Activated T-helper 2 cell treated with anti-CD3 and anti-CD28 coated beads, Interferon-gamma antibody, Interleukin-2, Interleukin-4, amounts not matched to agents 10 μg/mL and 5 μg/mL and 100 μg/mL, durations not matched to agents 14 hours and 24 hours and 36 hours (primary cell): ENCODE measurements at places on chromosomes 13 and 19. TPM values are rescaled to one million over a fixed set of nuclear protein-coding genes. Genes with fewer than 3 reads are reported as not detected.

The DPRX gene
- not detected in 2 replicates for total RNA-seq

The CASP14 gene
- total RNA-seq = not detected in 2 replicates

The SHISA7 gene
- total RNA-seq = not detected in 2 replicates

The LGALS14 gene
- not detected in 2 replicates for total RNA-seq

The VSTM2B gene
- not detected in 2 replicates for total RNA-seq

The IGFL1 gene
- not detected in 2 replicates for total RNA-seq

The TEX101 gene
- not detected in 2 replicates for total RNA-seq

The NBEA gene
- total RNA-seq = 0.14 and 0.23 TPM in 2 replicates

The LSM4 gene
- total RNA-seq = 198 and 208 TPM in 2 replicates

The ARID3A gene
- total RNA-seq = 42.0 and 42.6 TPM in 2 replicates

The C19orf81 gene
- 1.5 TPM in 1 of 2 replicates, not detected in the other for total RNA-seq
